Activated effector memory CD4-positive, alpha-beta T cell treated with anti-CD3 and anti-CD28 coated beads, Interleukin-2, amount 50 U/mL, for 16 hours (primary cell): ENCODE measurements at places on chromosomes 3 and 15.

- DNase-seq = no peak
Measured at GRCh38 chr15:67350042-67350441, 95.5 kb downstream of the IQCH start.

DNA sequence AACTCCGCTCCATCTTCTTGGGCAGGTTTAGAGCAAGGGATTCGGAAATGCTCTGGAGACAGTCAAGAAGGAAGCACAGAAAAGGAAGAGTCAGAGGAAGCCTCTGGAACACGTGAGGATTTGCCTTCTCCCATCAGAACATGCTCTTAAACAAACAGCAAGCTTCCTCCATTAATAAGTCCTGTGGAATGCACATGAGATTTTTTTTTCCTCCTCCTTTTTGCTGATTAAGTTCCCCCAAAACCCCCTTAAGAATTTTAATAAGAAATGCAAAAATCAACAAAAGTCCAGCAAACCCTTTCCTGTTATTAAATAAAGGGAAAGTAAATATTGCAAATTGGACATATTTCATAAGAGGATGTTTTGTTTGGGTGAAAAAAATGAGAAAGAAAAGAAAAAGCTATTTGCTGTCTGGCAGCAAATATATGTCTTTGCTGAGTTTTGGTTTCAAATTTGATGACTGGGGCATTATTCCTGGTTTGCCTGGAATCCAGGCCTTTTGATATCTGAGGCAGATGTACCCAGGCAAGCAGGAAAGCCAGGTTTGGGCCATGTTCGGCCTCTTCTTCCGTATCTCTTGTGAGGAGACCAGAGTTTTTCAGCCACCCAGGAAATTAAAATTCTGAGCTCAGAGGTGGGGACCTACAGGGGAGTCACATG is 7.9 kb upstream of the TSEN2 start:
- no peak for DNase-seq

- DNase-seq = no peak
Measured at GRCh38 chr3:120678984-120679383, 3.1 kb downstream of the HGD start.

- no peak for DNase-seq
Measured at GRCh38 chr3:95815828-95816227, 998.6 kb upstream of the EPHA6 start.

GRCh38 chr3:186094696-186095425 is 14.0 kb downstream of the ETV5 start:
- DNase-seq = no peak

DNA sequence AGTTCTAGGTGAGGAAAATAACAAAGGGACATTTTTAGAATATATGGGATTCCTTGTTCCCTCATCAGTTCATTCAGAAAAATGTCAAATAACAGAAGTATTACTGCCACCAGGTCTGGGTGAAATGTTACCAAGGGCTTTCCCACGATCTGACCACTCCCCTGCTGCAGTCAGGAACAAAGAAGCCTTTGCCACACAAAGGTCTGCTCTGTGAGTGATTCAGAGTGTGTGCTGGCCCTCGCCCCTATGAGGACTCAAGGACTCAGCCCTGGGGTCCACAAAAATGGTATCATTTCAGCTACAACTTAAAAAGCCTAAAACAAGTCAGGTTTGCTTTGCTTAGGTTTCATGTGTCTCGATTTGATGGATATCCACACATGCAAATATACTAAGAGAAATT is 5.0 kb downstream of the MKRN3 start:
- no peak for DNase-seq

DNA sequence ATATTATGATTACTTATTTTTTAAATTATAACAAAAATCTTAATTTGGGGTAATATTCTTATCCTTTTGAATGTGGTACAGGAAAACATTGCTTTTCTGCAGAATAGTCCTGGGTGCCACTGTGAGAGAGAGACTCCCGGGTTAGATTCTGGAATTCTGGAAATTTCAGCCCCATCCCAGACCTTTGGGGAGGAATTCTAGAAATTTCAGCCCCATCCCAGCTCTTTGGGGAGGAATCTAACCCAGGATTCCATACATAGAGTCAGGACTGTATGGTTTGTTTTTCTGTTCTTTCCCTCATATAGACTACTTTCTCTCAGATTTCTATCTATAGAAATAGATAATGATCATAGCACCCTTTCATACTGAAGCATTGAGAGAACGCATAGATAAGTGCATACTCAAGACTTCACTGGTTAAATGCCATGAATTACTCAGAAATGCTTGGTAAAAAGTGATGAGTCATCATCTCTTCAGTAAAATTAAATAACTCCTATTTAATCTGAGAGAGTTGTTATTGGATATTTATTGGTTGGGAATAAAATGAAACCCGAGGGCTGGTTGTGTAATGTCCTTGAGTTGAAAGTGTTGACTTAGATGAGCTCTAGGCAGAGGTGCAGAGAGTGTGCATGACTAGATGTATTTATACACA is 8.3 kb downstream of the EIF2AK4 start:
- DNase-seq = no peak

- DNase-seq = no peak
Measured at GRCh38 chr15:74767167-74768098, 14.4 kb upstream of the CSK start.

DNA sequence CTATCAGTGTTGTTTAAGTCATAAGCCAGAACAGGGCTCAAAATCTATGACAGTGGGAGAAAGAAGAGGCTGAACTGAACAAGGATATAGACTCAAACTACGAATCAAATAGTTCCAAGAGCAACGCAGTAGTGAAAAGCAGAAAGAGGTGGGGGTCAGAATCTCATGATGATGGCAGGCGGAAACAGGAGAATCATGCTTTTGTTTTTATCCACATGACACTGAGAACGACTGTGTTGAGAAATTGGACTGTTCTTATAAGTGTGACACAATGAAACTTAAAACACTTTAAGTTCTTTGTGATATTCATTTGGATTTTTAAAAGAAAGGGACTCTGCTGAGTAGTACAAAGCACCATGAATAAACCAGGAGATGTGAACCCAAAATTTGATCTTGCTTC is 309.4 kb downstream of the ULK4 start:
- DNase-seq = no peak

GRCh38 chr3:133986311-133986710 is 43.4 kb downstream of the SLCO2A1 start:
- no peak for DNase-seq

GRCh38 chr3:185837414-185837813 is 12.6 kb upstream of the IGF2BP2 start:
- no peak for DNase-seq
